ENCODE measurements at places on chromosomes 3 and 15.

DNA sequence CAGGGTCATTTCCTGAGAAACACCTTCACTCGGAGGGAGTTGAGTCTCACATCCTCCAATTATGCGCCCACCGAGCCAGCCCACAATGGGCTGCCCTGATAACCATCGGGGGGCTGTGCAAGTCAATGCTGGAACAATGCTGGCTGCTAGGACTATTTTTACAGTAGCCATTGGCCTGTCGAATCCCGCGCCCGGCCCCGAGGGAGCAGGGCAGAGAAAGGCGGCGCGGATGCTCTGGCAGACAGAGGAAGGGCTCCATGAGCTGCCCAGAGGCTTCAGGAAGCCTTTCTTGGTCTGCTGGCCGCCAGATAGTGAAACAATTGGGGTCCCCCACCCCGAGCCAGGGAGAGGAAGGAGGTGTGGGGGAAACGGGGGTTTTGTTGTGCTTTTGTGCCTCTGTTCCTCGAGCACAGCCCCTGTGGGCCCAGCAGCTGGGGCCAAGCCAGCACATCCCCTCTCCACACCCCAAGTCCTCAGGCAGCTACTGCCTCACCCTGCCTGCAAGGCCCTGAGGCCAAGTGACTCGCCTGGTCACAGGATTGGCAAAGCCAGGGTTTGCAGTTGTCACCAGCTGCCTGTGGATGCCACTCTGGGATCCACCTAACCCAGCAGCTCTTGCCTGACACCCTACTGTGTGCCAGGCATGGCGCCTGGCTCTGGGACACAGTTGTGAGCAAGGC, 39.0 kb downstream of the SLC6A6 start:
- no peak for DNase-seq

- no peak for DNase-seq
These were observed 52.6 kb downstream of the RFTN1 start for GRCh38 chr3:16460886-16461285.

DNA sequence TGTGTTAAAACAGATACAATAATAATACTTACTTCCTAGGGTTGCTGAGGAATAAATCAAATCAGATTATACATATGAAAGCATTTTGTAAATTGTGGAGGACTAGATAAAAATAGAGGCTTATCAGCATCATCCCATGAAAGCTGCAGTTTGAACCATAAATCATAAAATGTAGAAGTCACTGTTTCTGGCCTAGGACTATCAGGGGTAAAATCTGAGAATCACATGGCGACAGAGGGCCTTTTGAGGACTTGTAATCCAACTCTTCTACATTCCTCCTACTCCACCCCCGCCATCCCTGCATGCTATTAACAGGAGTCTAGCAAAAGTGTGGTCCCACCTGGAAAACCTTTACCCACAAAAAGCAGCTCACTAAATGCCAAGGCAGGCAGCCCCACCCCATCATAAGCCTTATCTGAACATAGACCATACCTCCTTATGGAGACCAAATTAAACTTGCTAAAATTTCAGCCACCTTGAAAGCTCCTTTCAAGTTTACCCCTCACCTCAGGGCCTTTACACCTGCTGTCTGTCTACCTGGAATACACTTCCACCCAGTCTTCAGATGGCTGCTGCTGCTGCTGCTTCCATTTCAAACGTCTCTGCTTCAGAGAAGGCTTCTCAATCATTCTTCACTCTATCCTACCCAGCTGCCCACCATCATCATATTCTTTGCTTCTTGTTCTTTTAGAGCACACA, 11.5 kb downstream of the MB21D2 start:
- no peak for DNase-seq

DNA sequence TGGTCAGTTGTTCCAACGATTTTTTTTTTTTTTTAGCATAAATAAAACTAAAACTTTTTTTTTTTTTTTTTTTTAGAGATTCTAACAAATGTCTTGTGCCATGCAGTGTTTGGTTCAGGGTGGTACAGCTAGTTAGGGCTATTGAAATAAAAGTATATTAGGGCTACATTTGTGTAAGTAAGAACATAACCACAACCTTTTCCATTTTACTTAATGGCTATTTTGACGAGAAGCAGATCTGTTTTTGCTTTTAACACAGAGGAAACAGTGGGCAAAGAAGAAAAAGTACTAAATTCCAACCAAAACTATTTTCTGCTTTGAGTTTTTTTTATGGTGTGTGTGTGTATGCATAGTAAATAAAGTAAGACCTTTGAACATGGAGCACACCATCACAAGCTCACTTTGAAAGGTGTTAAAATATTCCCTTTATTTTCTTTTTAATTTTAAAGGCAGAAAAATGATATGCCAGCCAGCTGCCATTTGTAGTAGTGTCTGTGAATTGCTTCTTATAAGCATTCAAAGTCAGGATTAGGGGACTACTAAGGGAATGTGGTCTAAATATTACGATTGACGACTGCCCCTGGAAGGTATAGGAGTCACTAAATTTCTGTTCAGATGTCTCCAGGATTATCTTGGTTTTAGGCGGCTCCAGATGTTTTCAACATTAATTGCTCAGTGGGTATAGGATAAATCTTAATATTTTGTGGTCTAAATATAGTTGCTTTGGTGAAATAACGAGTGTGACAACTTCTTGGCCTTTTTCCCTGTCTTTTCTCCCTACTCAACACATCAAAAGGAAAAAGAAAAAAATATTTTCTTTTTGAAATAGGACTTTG, 3.1 kb downstream of the RARB start:
- no peak for DNase-seq

DNA sequence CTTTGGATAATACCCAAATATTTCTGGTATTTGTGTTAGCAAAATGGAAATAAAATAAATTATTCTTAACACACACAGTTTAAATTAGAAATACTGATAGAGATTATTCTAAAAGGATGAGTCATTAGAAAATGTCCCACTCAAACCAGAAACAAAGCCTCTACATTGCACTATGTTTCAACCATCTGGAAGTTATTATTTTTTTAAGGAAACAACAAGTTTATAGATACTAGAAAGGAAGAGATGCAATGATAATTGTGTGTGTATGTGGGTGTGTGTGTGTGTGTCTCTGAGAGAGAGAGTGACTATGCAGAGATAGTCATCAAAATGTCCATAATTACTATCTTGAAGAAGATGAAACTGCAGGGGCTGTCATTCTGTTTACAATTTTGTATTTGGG, 1340.5 kb downstream of the ROBO1 start:
- no peak for DNase-seq

DNA sequence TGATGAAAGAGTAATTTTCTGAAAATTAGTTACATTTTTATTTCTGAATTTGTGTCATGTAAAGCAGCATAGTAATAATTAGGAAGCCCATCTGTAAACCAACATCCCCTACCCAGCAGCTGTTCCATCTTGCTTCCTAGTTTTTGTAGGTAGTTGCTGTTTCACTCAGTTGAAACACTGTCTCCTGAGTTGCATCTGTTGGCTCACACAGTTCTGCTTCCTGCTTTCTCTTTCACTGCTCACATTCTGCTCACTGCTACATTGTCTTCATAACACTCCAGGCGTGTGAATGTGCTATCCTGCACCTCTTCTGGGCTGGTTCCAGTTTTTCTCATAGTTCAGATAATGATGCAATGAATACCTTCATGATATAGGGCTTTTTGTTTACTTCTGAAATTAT, 123.4 kb downstream of the EPHB1 start:
- DNase-seq, result no peak

DNA sequence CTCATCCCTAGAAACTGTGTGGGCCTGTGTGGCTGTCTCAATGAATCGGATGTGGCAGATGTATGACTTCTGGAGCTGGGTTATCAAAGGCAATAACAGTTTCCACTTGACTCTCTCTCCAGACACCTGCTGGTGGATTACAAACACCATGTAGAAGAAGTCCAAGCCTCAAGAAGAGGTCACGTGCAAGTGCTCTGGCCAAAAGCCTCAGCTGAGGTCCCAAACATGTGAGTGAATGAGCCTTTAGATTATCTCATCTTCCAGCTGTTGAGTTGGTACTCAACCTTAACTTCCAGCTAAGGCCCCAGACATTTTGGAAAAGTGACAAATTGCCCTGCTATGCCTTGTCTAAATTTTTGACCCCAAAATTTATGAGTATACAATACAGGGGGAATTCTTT, 42.7 kb upstream of the IL12A start:
- DNase-seq, result no peak
